Osteoblast (primary cell): ENCODE measurements at places on chromosomes 11 and 22. TPM values are rescaled to one million over a fixed set of nuclear protein-coding genes. Genes with fewer than 3 reads are reported as not detected.

The PRG3 gene
- total RNA-seq = not detected in 2 replicates

The CLMP gene
- 174 and 210 TPM in 2 replicates for total RNA-seq

The KIAA1671 gene
- total RNA-seq = 16.6 and 18.3 TPM in 2 replicates

The PIH1D2 gene
- total RNA-seq = 2.7 and 2.9 TPM in 2 replicates

The CCDC188 gene
- 0.36 and 0.59 TPM in 2 replicates for total RNA-seq

The MIOX gene
- under 0.01 TPM in 1 of 2 replicates, not detected in the other for total RNA-seq

The WT1 gene
- under 0.01 TPM in 1 of 2 replicates, not detected in the other for total RNA-seq

The PLEKHA7 gene
- 0.29 and 1.1 TPM in 2 replicates for total RNA-seq

The LRRC4C gene
- 2.2 and 4.4 TPM in 2 replicates for total RNA-seq

The GGTLC3 gene
- total RNA-seq = not detected in 2 replicates

The SEC14L6 gene
- total RNA-seq = not detected in 2 replicates

The H19 gene
- 4.3 and 9.4 TPM in 2 replicates for total RNA-seq

The CCDC134 gene
- 8.3 and 11.8 TPM in 2 replicates for total RNA-seq

The NCF4 gene
- under 0.01 and 0.36 TPM in 2 replicates for total RNA-seq

The PTPN5 gene
- not detected in 2 replicates for total RNA-seq

The MTNR1B gene
- not detected in 2 replicates for total RNA-seq

The PLEKHB1 gene
- 0.36 and 1.8 TPM in 2 replicates for total RNA-seq

The PGM2L1 gene
- 6.5 and 7.2 TPM in 2 replicates for total RNA-seq

The KCNQ1OT1 gene
- 5.1 and 6.2 TPM in 2 replicates for total RNA-seq

The MAPK11 gene
- total RNA-seq = 2.9 and 6.2 TPM in 2 replicates

The DGCR6 gene
- 0.59 and 1.1 TPM in 2 replicates for total RNA-seq

The YPEL1 gene
- total RNA-seq = 1.8 and 2.2 TPM in 2 replicates

The LINC01488 gene
- total RNA-seq = not detected in 2 replicates

The VPREB1 gene
- total RNA-seq = not detected in 2 replicates

The KRTAP5-11 gene
- total RNA-seq = not detected in 2 replicates

The BTBD18 gene
- total RNA-seq = not detected in 2 replicates

The POLD3 gene
- total RNA-seq = 12.3 and 12.7 TPM in 2 replicates

The HMOX1 gene
- 411 and 475 TPM in 2 replicates for total RNA-seq

The LIF gene
- 3.2 and 3.3 TPM in 2 replicates for total RNA-seq

The GAL3ST1 gene
- total RNA-seq = not detected in 2 replicates

The PRG2 gene
- total RNA-seq = not detected in 2 replicates

The OR8J3 gene
- total RNA-seq = not detected in 2 replicates

The PGR gene
- under 0.01 and 0.29 TPM in 2 replicates for total RNA-seq

The ACAT1 gene
- total RNA-seq = 96.6 and 105 TPM in 2 replicates

The KRTAP5-7 gene
- total RNA-seq = 0.36 and 0.59 TPM in 2 replicates
